MM.1S (cell line): ENCODE measurements at places on chromosomes 7 and 10.
A peak's percentile ranks its signal among the peaks of the same experiment; 100 is the strongest.

GRCh38 chr10:110512461-110513187 is 14.9 kb downstream of the DUSP5 start:
- peak; percentile 6 for DNase-seq

- no peak for DNase-seq
Observed at GRCh38 chr10:63456437-63457210, 9.2 kb downstream of the JMJD1C start.

DNA sequence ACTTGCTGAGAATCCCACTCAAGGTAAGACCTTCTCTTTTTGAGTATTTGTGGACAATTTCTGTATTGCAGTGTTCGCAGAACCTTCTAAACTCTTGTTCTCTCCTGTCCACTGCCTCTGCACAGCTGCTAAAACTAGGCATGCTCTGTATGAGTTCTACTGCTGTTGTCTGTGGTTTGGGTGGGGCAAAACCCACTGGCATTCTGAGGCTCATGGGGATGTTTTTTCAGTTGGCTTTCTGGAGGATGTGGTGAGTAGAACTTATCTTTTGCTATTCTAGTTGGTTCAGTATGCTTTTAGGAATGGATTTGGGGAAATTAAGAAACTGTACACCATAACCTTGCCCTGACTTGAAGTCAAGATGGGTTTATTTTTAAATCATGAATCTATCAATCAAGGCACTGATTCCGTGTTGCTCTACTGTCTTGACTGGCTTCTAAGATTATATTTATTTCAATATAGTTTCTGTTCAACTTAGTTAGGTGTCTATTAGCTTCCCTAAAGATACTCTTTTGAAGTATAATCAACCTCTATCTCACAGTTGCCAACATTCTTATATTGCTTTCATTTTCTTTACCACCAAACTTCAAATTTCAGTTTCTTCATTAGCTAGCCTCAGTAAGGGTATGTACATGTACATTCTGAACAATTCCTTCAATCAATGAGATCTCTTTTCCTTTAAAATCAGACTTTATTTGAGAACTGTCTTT is 25.0 kb upstream of the C1GALT1 start:
- peak; percentile 88 for DNase-seq

- no peak for DNase-seq
Observed at GRCh38 chr10:70459061-70459773, 17.7 kb upstream of the NODAL start.

GRCh38 chr10:90222372-90222771 is 521.0 kb downstream of the KIF20B start:
- no peak for DNase-seq

- DNase-seq = no peak
Observed at GRCh38 chr10:116817780-116818343, 31.4 kb upstream of the ENO4 start.

- no peak for DNase-seq
Observed at GRCh38 chr10:124554085-124554858, 92.6 kb downstream of the LHPP start.

- DNase-seq = no peak
Observed at GRCh38 chr7:25669961-25670841, 441.9 kb upstream of the NPVF start.

GRCh38 chr7:68925241-68925640 is 673.0 kb upstream of the AUTS2 start:
- DNase-seq = no peak

DNA sequence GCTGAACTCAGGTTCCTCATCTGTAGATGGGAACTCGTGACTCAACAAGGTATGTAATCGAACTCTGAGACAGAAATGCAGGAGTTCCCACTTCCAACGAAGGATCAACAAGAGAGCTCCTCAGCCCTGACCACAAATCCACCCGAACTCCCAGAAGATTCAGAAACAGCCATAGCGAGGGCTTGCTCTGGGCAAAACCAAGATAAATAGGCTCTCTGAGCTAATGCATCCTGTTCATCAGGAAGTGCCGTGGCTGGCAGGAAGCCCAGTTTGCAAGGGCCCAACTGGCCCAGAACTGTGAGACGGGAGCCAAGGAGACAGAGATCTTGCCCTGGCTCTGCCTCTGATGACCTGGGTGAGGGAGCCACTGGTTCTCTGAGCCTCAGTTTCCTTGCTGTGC is 141.7 kb upstream of the PFKP start:
- no peak for DNase-seq

DNA sequence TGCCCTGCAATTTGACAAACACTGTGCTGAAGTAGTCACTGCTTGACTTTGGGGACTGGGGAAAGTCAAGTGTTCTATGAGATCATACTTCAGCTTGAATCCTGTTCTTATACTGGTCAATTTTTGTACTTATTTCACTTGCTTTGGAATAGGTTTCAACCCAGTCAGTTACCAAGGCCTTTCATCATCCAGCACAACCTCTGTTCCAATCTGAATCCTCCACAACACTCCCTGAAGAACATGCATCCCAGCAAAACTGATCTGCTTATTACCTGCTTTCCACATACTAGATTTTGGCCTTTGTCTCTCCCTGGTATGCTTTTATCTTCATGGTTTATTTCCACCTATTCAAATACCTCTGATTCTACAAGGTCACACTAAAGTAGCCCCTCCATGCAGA is 29.5 kb downstream of the DPY19L1 start:
- DNase-seq = no peak

DNA sequence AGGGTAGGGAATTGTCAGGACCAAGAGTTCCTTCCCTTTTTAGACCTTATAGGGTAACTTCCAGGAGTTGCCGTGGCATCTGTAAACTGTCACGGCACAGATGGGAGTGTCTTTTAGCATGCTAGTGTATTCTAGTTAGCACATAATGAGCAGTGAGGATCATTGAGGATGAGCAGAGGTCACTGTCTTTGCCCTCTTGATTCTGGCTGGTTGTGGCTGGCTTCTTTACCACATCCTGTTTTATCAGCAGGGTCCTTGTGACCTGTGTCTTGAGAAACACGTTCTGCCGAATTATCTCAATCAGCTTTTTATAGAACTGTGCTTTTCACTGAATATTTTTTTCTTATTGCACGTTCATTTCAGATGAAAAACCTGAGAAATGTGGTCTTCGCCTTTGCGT is 41.5 kb downstream of the MINPP1 start:
- DNase-seq = peak; percentile 77

DNA sequence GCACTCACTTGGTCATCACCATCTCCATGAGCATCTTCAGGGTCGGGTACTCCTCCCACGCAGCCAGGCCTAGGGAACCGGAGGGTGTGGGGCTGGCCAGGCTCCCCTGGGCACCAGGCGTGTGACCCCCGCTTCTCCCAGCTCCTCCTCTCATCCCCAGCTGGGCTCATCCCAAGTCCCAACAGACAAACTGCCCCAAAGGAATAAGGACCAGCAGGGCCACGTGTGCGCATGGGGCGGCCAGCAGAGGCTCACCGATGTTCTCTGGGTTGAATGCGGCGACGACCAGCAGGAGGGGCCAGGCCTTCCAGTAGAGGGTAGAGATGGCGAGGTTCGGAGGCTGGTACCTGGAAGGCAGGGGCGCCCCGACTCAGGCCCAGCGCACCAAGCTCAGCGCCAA is 14.9 kb downstream of the INTS1 start:
- DNase-seq = no peak

DNA sequence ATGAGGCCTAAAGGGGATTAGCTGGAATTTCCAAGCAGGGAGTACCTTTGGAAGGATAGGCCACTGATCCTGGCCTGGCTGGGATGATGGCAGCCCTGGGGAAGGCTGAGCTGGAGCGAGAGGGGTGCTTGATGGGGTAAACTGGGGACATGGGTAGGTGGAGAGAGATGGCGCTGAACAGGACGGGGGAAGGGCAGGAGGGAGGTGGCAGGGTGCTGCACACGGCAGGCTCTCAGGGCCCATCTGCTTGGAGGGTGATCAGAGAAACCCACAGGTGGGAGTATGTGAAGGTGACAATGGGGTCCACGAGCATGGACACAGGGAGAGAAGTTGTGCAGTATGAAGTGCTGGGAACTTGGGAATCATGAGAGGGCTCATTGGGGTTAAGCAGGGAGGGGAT is 10.3 kb downstream of the MAT1A start:
- no peak for DNase-seq

DNA sequence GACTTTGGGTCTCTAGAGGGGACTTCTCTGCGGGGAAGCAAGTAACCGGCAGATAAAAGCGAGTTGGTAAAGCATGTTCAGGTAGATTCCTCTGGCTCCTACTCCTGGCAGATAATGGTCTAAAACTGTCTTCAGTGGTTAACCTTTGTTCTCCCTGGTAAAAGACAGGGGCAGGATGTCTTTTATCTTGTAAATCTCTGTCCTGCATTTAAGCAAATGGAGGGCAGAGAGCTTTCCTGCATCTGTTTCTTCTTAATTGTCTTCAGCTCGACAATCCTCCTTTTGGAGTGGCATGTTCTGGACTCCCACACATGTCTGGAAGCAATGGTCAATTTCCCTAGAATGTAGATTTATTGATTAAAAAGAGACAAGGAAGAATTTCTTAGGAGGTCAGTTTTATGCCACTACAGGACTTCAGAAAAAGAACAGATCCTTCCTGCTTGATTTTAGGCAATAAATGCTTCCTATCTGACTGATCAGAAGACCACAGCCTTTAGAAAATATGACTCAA is 16.6 kb downstream of the C7orf33 start:
- no peak for DNase-seq

DNA sequence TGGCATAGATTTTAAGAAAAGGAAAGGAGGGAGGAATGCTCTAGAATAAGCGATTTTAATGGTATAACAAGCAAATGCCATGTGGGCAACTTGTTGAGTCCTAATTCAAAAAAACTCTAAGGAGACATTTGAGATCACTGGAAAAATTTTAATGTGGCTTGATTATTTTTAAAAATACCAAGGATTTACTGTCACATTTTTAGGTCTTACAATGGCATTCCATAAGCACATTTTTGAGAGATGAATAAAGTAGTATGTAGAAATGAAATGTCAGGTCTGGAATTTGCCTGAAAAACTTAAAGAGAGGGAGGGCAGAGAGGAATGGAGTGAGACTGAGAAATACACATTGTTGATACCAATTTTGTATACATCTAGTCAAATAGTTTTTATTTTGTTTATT is 20.3 kb downstream of the NCAPG2 start:
- DNase-seq = no peak

- no peak for DNase-seq
Observed at GRCh38 chr10:4068629-4069028, 283.6 kb upstream of the KLF6 start.

DNA sequence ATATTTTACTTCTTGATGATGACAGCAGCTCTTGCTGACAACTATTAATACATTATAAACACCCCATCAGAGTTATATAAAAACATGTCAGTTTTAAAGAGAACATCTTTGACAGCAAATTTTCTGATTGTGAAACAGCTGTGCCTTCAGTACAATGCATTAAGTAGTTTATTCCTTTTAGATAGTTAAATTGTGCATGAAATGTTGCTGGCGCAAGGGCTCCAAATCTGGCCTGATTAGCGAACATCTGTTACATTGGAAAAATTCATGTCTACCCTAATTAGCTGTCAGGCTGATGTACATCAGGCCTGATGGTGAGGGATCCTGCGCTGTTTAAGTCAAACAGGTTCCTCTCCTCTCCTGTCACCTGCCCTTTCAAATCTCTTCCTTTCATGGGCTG is 171.9 kb upstream of the SP8 start:
- DNase-seq = no peak

GRCh38 chr7:142328551-142328950 is 70.7 kb upstream of the PRSS58 start:
- no peak for DNase-seq

DNA sequence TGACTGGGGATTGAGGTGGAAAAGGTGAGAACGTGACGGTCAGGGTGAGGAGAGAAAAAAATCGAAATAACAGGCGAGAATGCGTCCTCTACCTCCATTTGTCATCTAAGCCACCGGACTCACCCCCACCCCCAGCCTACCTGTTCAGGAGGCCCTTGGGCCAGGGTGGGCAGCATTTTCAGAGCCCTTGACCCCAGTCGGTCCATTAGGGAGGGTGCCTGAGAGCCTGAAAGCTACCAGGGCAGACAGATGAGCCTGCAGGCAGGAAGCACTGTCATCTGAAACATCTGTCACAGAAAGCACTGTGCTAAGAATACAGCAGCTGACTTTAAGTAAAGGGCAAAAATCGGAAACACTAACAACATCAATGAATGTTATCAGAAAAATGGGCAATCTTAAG is 47.0 kb downstream of the MAD1L1 start:
- DNase-seq = no peak

DNA sequence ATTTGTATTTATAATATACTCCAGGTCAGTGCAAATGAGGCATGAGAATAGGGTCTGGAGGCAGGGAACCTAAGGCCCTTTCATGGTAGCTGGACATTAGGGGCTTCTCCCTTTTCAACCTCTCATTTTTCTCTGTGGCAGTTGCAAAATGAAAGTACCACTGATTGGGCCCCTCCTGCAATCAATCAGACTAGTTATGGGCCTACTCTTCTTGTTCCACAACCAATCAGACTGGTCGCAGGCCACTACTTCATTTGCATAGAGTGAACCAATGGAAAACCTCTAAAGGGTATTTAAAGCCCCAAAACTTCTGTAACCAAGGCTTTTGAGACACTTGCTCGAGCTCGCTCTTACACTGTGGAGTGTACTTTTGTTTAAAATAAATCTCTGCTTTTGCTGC is 10.0 kb upstream of the PRPS1L1 start:
- no peak for DNase-seq

DNA sequence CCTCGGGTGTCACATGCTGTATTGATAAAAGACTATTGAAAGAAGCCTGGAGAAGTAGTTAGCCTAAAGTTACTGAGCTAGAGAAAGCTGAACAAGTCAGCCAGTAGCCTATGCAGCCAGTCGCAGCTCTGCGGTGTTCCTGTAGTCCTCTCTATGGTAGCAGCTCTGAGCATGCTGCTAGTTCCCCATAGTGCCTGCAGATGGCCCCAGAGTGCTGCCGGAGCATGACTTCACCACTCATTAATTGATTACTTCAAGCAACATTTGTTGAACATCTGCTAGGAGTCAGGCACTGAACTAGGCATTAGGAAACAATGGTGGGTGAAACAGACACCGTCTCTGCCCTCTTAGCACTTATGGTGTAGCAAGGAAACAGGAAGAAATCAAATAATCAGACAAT is 422.7 kb downstream of the SORCS3 start:
- DNase-seq = peak; percentile 39

DNA sequence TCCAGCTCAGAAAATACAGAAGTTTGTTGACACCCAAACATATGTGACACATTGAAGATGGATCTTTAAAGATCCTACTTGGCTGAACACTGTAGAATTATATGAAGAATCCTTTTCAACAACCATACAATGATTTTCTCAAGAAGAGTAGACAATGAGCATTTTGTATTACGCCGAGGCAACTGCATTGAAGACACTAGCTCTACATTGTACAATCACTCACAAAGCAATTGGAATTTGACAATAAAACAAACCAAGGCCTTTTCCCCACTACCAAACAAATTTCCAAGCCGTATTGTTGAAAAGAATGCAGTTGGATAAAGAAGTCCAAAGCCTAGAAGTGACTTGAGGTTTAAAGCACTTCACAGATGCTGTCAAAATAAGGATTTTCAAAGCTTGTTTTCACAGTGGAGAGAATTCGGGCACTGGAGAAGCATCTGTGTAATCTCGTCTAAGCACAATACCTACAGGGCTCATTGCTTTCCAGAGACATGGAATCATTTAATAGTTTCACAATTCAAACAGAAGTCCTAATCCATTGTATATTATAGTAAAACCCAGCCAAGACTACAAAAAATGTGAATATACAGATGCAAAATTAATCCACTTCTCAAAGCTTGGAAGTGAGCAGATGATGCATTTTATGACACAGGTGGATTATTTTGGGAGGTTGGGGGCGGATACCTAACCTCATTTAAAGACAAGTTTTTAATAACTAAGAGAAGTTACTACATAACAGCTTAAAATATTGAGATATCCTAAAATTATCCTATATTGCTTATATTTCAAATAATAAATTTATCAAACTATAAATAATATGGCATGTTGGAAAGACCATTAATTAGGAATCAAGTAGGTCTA is 78.6 kb downstream of the SORCS1 start:
- DNase-seq = no peak
